CD4-positive, alpha-beta T cell treated with Interleukin-2 at 100 ng/mL for 4 hours (primary cell): ENCODE measurements at places on chromosomes 2 and 18.

DNA sequence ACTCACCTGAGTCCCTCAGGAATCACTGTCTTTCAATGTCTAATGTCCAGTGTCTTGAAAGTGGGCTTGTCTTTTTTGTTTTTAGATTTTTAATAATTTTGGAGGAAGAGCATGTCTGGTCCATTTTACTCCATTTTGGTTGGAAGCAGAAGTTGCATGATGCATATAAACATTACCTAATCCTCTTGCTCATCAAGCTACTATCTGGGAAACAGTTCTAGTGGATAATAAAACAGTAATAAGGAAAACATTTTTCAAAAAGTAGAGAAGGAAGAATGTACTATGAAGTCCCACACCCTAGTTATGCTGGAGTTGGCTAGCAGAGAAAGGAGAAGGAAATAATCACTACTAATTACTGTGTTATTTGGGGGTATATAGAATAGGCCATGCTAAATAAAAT is 263.7 kb downstream of the ETAA1 start:
- no peak for DNase-seq

- DNase-seq: no peak
Measured at GRCh38 chr18:11237484-11237883, 88.1 kb upstream of the PIEZO2 start.

GRCh38 chr2:226307487-226308322 is 491.9 kb downstream of the IRS1 start:
- no peak for DNase-seq

- no peak for DNase-seq
Measured at GRCh38 chr2:74092275-74092674, 55.4 kb downstream of the BOLA3 start.

DNA sequence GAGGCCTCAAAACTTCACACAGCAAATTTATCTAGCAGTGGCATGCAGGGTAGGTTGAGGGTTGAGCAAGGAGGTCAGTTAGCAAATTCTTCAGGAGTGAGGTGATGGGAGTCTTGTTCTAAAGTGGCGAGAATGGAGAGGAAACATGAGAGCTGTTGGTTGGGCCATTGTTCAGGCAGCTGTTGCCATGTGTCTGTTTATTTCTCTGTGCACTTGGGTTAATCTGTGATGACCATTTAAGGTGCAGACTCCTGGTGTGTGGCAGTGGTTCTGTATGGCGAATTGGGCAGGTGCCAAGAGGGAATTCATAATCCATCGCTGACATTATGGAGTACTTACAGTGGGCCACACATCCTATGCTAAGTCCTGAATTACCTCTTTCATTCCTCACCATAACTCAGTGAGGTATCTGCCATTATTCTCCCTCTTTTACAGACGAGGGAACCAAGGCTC is 30.4 kb downstream of the TMEM178A start:
- DNase-seq: no peak
